ENCODE measurements at places on chromosomes 2 and 18.
A peak's percentile ranks its signal among the peaks of the same experiment; 100 is the strongest.

- no peak for DNase-seq
These were observed 356.9 kb upstream of the SMIM21 start for GRCh38 chr18:75784390-75784789.

GRCh38 chr2:160635488-160635887, 141.9 kb upstream of the RBMS1 start:
- DNase-seq, result no peak

GRCh38 chr2:233079953-233080835, 20.1 kb downstream of the INPP5D start:
- DNase-seq, result no peak

DNA sequence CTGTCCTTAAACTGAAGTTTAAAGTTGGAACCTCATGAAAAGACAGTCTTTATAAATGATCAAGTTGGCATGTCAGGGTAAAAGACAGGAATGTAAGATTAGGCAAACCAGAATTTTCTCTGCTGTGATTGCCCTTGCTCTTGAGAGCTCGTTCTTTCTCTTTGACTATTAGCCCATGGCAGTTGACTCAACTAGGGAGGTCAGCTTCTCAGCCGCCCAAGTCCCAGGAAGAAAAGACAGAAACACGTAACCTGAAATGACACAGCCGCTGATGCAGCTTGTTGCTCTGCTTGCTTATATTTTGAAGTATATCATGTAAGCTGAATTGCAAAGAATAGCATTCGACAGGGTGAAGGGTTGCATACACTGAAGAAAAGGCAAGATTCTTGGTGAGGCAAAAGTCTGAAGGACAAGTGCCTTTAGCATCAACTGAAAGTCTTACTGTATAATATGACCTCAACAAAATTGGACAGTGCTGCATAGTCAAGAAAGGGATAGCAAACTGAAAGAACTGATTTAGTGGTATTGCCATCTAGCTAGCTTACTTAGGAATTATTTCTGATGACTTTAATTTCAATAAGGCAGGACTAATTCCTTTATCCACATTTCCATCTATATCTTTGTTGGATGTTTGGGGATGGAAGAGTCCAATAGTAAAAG, 54.7 kb downstream of the ARHGAP15 start:
- DNase-seq, result no peak

GRCh38 chr18:56541793-56542192, 96.6 kb downstream of the TXNL1 start:
- DNase-seq, result no peak

DNA sequence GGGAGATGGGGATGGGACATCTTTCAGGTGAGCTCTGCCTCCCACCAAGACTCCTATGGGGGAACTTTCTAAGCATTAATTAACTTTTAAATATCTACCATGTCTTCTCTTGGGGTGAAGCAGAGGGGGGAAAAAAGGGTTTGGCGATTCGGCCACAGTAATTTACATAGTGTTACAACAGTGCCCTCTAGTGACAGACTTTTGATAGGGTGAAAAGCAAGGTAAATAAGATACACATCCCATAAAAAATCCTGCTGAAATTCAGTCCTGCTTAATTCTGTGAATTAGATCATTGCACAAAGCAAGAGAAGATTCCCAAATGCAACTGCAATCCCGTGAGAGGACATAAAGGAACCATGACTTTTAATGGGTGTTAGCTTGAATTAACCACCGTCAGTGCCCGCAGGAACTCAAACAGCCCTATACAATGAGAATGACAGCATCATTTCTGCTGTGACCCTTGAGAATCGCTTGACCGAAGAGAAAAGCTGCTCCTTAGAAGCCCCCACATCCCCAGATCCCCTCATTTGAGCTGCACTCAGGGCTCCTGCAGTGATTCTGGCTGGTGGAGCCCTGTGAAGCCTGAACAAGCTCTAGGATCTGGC, 32.8 kb downstream of the FAM124B start:
- DNase-seq, result no peak

- DNase-seq, result no peak
These were observed 51.5 kb upstream of the B3GNT7 start for GRCh38 chr2:231343988-231344387.

DNA sequence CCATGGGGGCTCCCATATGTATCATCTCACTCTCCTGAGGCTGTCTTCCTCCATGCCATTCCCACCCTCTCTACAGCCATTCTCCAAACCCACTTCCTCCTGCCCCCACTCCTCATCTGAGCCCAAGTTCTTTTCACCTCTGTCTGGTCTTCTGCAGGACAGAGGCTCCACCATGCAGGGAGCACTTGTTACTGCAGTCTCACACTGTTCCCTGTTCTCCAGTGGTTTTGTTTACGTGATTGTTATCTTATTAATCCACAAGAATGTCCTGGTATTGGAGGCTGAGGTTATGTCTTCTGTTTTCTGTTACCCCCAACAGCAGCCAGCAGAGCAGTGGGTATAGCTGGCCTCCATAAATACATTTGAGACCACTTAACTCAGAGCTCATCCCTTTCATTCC, 51.4 kb downstream of the PAX8 start:
- DNase-seq, result no peak

GRCh38 chr2:160384791-160385190, 108.8 kb downstream of the RBMS1 start:
- DNase-seq, result no peak

GRCh38 chr2:170321526-170321925, 143.6 kb downstream of the MYO3B start:
- DNase-seq, result no peak

DNA sequence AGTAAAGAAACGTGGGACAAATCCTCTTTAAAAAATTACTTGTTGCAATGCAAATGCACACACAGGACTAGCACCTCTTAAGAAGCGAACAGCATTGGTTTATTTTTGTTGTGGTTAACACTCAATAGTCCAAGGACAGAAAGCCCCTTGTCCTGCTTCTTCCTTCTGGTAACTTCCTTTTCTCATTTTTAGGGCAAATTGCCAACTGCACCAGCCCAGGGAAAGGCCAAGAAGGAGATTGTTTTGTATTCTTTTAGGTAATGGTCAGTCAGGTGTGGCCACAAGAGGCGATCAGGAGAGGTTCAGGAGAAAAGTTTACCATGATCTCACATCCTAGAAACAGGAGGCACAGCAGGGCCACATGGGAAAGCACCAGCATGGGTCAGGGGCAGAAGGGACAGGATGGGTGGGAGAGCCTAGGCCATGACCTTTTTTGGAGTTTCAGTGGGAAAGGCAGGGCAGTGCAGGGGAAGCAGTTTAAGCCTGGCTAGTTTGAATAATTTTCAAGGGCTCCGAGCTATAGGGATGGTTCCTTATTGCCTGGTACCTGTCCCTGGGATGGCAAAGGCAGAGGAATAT, 73.0 kb downstream of the CHRNA1 start:
- DNase-seq, result no peak

DNA sequence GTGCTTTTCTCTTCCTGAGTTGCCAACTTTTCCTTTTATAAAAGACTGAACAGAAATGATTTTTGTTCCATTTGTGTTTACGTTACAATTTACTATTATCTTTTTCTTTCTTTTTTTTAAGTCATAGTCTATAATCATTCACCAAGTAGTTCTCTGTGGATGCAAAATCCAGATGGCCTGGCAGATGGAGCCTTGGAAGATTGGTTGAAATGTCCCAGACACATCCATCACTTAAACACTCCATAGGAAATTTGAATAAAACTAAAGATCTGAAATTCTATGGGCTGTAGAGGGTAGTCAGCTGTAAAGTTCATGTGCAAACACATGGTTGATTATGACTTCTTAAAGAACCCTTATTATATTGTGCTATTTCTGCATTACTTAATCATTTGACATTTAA, 164.8 kb upstream of the DOCK10 start:
- no peak for DNase-seq

- DNase-seq, result no peak
These were observed 136.8 kb upstream of the ARL4C start for GRCh38 chr2:234633581-234634230.

DNA sequence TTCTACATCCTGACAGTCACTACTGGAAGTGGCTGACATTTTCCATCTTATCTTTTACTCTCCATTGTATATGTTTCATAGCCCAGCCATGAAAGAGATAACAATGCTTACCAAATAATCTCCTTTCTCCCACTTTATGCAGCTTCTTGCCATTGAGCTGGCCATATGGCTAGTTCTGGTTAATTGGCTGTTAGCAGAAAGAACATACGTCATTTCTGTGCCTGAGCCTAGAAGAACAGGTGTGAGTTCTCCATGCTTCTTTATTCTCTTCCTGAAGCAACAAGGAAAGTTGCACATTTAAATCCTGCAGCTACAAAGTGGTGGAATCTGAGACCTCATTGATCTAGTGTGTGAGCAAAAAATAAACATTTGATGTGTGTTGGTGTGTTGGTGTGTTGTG, 82.0 kb upstream of the FSHR start:
- no peak for DNase-seq

- peak; percentile 81 for DNase-seq
These were observed 776 bp upstream of the KLF7 start for GRCh38 chr2:207166349-207167098.

- DNase-seq, result no peak
These were observed 557.9 kb downstream of the TNS1 start for GRCh38 chr2:217444932-217445331.

DNA sequence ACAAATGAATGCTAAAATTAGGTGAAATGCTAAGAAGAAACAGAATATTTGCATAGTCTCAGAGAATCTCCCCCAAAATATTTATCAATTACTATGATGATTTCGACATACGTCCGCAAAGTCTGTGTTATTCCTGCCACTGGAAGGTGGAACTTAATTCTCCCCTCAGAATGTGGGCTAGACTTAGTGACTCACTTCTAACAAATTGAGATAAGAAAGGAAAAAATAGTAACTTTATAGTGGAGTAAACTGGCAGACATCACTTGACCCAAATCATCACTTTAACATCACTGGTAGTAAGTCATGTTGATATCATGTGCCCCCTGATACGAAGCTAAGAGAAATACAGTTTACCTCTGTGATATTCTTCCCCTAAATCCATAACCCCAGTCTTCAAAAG, 23.5 kb downstream of the HADHB start:
- no peak for DNase-seq

GRCh38 chr18:13604786-13605185, 121.6 kb downstream of the FAM210A start:
- no peak for DNase-seq

DNA sequence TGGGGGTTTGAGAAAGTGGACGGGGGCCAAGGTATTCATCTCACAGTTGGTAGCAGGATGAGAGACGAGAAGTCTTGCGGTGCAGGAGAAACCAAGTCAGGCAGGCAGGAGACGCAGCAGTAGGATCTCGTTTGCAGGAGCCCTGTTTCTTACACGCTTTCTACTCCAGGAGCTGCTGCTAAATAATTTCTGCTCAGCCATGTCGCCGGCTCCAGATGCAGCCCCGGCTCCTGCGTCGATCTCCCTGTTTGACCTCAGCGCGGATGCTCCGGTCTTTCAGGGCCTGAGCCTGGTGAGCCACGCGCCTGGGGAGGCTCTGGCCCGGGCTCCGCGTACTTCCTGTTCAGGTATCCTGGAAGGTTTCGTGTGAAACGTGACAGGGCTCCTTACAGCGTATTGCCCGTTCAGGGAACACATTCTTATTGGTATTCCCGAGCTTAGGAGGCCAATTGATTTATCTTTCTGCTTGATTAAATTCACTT, 494 bp downstream of the ANKZF1 start:
- DNase-seq, result peak; percentile 59

- DNase-seq, result no peak
These were observed 215.0 kb downstream of the SUCLG1 start for GRCh38 chr2:84243788-84244733.

DNA sequence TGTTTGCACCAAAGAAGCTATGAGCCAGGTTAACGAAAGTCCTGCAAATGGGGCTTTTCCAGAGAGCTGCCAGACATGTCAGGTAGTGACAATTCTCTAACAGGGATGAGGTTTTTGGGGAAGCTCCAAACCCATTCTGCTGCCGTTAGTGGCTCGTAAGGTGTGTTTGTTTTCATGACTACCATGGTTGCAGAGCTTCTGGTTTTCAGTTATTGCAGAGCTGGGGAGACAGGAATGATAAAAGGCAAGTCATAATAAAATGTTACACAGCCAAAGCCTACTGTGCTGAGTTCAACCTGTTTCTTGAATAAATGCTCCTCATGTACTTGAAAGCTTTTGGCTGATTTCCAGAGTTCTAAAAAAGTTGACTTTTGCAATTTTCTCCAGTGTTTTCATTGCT, 209.2 kb upstream of the STK17B start:
- no peak for DNase-seq

GRCh38 chr2:233967164-233967563, 50.0 kb downstream of the TRPM8 start:
- no peak for DNase-seq

GRCh38 chr2:217645896-217646295, 356.9 kb downstream of the TNS1 start:
- DNase-seq, result no peak

DNA sequence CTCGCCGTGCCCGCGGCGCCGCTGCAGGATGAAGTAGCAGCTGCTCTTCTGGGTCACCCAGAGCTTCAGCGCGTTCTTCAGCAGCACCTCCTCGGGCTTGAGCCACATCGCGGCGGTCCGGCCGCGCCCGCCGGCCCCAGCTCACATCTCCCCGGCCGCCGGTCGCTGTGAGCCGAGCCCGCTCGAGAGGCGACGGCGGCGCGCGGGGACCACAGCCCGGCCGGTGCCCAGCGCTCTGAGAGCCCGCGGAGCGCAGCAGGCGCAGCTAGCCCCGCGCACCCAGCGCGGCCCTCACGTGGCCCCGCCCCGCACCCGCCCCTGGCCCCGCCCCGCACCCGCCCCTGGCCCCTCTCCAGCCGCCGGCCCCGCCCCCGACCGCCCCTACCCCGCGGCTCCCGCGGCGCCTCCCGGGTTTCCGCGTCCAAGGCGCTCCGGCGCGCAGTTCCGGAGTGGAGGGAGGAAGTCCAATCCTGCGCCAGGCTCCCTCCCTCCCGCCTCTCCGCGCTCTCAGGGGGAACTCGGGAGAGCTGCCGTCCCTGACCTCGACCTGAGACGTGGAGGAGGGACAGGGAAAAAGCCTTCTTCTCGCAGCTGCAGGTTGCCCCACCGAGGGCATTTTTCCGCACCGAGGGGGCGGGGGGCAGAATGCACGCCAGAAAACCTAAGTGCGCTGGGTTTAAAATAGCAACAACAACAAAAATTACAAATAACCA, at the start of gene TBC1D8:
TSS of gene TBC1D8 (minus strand) at position 237 of the 713 bp plus-strand sequence. CDS start at position 108, 129 bp downstream.
- DNase-seq, result peak; percentile 64

Measured in C1 segment of cervical spinal cord (tissue), 14 donors.